ENCODE measurements at places on chromosomes 7 and 10.

DNA sequence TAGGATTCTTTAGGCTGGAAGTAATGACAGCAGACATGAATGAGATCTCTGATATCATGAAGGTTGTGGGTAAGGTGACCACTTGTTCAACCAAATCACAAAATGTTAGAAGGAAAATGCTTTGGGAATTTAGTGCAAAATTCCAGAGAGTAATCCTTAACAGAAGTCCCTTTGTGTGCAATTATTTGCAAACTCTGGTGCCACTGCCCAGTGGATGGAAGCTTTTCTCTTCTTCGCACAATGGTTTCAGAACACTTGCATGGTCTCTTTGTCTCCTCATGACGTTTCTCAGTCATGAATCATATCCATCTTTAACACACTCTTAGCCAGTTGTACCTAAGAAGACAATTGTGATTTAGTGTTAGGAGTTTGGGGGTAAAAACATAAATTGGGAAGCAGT lies 570.4 kb upstream of the ANKRD30A start:
- DNase-seq: no peak

- DNase-seq: no peak
These were observed 8.6 kb downstream of the GJD4 start for GRCh38 chr10:35613597-35614226.

GRCh38 chr7:152541892-152542291 lies 106.1 kb upstream of the KMT2C start:
- no peak for DNase-seq

DNA sequence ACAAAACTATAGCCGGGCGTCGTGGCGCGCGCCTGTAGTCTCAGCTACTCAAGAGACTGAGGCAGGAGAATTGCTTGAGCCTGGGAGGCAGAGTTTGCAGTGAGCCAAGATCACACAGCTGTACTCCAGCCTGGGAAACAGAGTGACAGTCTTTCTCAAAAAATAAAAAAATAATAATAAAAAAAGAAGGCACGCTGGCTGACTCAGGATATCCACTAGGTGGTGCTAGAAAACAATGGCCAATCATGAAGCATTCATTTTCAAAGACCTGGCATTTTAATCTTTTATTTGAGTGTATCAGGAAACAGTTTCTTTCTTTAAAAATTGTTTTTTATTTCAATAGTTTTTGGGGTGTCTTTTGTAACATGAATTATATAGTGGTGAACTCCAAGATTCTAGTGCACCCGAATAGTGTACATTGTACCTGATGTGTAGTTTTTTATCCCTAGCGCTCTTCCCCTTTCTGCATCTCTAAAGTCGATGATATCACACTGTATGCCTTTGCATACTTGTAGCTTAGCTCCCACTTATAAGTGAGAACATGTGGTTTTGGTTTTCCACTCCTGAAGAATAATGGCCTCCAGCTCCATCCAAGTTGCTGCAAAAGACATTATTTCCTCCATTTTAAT lies 88.6 kb downstream of the LYZL1 start:
- peak; percentile 49 for DNase-seq

GRCh38 chr10:121481180-121481579 lies 117.1 kb downstream of the FGFR2 start:
- no peak for DNase-seq

- DNase-seq: peak; percentile 12
These were observed 1283.3 kb downstream of the TYW1 start for GRCh38 chr7:68279827-68280400.

DNA sequence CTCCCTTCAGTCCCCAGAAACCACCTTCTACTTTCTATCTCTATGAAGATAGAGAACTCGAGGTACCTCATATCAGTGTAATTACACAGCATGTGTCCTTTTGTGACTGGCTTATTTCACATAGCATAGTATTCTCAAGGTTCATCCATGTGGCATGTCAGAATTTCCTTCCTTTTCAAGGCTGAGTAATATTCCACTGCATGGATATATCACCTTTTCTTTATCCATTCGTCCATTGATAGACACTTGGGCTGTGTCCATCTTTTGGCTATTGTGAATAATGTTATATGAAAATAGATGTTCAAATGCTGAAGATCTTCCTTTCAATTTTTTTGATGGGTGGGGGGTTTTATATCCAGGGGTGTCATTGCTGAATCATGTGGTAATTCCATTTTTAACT lies 91.8 kb upstream of the CCNY start:
- DNase-seq: no peak
